Gastrocnemius medialis (tissue), 4 donors: ENCODE measurements at places on chromosomes 5 and 9. TPM values are rescaled to one million over a fixed set of nuclear protein-coding genes. Genes with fewer than 3 reads are reported as not detected.
A peak's percentile ranks its signal among the peaks of the same experiment; 100 is the strongest.

- no peak for DNase-seq
These were observed 12.4 kb downstream of the POLK start for GRCh38 chr5:75524071-75524470.

DNA sequence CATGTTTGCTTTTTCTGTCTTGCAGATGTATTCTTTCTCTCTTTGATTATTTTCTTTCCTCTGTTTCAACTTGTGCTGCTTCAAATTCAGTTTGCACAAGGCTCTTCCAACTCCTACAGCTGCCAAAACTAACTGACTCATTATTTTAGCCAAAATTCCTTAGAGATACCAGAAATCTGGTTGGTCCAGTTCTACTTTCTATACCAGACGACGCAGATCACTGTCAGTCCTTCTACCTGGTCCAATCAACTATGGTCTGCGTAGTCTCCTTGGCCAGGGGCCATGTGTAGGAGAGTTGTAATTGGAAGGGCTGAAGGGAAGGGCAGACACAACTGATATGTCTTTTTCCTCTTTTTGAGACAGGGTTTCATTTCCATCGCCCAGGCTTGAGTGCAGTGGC lies 51.9 kb upstream of the JAK2 start:
- no peak for DNase-seq

DNA sequence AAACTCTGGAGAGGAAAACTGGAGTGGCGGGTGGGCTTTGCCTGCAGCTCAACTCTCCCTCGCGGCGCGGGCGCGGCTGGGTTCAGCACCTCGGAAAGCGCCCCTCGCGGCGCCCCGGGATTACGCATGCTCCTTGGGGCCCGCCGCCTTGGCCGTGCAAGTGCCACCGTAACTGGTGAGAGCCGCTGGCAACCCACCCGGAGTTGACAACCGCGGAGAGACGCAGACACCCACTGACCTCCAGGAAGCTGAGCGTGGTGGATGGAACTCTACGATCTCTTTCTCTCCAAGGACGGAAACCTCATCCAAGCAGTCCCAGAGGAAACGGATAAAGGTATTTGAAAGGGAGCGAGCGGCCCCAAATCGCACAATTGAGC lies 194 bp upstream of the RXFP3 start:
- DNase-seq: no peak

DNA sequence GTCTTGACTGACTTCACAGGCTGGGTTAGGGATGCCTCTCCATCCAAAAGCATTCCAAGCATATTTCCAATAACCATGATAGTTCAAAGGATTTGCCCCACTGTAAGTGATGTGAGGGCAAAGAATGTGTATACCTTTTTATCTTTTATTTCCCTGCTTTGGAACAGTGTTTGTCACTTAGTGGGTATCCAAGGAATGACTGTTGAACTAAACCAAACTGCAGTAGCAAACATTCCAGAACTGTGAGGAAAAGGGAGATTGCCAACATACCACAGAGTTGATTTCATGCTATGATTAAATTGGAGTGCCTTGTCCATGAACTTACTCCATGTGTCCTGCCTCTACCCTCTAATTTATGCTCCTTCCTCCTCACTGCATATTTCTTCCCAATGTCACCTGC lies 400.0 kb downstream of the KIAA0825 start:
- no peak for DNase-seq

Gene NTNG2
- total RNA-seq: 0.18 TPM

Gene TMC1
- total RNA-seq: not detected

- DNase-seq: no peak
These were observed 391.1 kb downstream of the TLE4 start for GRCh38 chr9:79962836-79963235.

Gene ZNG1F
- total RNA-seq: 2.9 TPM

Gene FOXD4L3
- not detected for total RNA-seq

Gene LRRTM2
- 0.41 TPM for total RNA-seq

- no peak for DNase-seq
These were observed 219.2 kb downstream of the ENC1 start for GRCh38 chr5:74421377-74421776.

Gene LCN12
- total RNA-seq: not detected

- DNase-seq: no peak
These were observed 141.8 kb upstream of the MAST4 start for GRCh38 chr5:66454186-66455078.

DNA sequence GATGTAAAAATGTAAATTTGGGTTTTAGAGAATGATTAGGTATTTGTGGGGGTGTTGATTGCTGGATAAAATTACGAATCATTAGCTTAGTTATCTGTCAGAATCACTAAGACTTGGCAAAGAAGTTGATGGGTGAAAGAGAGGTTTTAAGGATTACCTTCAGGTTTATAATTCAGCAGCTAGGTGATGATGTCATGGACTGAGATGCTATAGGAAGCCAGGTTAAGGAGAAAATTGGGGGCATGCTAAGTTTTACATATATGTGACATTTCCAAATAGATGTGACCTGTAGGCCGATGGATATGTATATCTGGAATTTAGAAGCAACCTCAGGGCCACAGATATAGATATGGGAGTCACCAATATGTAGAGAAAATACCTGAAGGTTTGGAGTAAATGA lies 228.0 kb downstream of the FER start:
- no peak for DNase-seq

- DNase-seq: peak; percentile 16
These were observed 902 bp downstream of the HABP4 start for GRCh38 chr9:96450613-96451528.

- DNase-seq: no peak
These were observed 923 bp downstream of the RECK start for GRCh38 chr9:36037549-36038122.

- no peak for DNase-seq
These were observed 39.5 kb downstream of the TRIM32 start for GRCh38 chr9:116726602-116727001.

- peak; percentile 33 for DNase-seq
These were observed at the start of gene ARAP3 for GRCh38 chr5:141681695-141682641. ARAP3 (minus strand) TSS chr5:141682230; CDS start chr5:141680486, 1,744 bp downstream.

Gene ADAMTSL1
- total RNA-seq: 0.58 TPM

Gene SH3TC2
- total RNA-seq: 0.41 TPM

- DNase-seq: peak; percentile 62
These were observed 8.4 kb downstream of the RALGDS start for GRCh38 chr9:133112663-133113026.

GRCh38 chr5:128355961-128356360 lies 182.1 kb downstream of the FBN2 start:
- no peak for DNase-seq

DNA sequence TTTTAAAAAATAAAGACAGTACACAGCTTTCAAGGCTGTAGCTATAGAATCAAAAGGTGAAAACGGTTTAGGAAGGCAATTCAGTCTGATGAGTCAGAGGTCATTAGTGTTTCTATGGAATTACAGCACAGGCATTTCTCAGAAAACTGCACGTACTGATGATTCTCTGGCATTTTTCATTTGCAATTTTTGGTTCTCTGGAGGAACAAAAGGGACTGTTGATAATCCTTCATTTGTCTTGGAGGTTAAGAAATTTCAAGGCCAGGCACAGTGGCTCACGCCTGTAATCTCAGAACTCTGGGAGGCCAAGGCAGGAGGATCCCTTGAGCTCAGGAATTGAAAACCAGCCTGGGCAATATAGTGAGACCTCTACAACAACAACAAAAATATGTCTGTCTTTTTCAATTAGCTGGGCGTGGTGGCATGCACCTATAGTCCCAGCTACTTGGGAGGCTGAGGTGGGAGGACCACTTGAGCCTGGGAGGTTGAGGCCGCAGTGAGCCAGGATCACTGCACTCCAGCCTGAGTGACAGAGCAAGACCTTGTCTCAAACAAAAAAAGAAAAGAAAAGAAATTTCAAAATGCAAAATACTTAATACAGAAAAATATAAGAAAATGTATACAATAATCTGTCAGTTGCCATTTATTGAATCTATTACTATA lies 27.3 kb downstream of the NR6A1 start:
- DNase-seq: no peak

Gene AMBP
- not detected for total RNA-seq

Gene DMGDH
- total RNA-seq: 0.46 TPM

Gene DDX4
- total RNA-seq: not detected

DNA sequence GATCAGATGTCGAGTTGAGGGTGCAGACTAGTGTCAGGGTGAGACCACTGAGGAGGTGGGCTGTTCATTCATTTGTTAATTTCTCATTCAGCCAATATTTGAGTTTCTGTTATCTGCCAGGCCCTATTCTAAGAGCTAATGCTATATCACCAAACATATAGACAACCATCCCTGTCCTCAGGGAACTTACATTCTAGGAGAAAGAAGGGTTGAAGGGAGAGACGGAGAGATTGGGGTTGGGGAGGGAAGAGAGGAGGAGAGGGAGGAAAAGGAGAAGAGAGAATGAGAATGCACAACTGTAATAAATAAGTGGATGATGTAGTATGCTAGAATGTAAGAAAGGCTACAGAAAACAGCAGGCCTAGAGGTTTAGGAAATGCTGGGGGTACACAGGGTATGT lies 129.9 kb upstream of the PITX1 start:
- DNase-seq: no peak

Gene ABHD17B
- 20.7 TPM for total RNA-seq

GRCh38 chr5:122384739-122385235 lies 72.8 kb downstream of the SNCAIP start:
- no peak for DNase-seq

DNA sequence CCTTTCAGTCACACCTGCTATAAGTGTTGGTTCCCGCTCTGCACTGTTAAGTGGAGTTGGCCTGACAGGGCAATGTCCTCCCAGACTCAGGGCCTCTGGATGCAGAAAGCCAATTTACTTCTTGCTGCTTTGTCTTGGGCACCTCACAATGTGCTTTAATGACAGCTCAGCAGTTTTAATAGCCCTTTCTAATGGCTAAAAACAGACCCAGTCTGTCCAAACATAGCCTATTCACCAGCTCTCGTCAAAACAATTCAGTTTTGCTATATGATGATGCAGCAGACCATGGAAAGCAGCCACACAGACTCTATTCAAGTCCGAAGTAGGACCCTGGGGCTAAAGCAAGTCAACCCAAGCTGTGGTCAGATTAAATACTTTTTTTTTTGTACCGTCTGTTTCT lies 529.1 kb upstream of the SEMA6A start:
- DNase-seq: no peak
